ENCODE measurements at places on chromosomes 3 and 15.

DNA sequence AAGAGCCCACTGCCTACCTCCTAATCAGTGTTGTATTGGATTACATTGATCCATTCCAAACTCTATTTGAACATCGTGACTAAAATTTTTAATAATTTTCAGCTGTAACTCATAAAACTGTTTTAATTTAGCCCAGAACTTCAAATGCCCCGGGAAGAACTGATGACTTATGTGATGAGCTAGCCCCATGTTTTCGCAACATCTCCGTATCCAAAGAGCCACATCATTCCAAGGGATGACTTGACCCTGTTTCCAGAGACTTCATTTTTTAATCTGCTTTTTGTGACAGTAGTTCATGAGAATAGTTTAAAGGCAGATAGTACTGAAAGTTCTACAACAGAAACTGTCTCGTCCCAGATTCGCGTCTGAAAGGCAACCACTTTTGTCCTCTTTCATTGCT, 97.4 kb downstream of the STAC start:
- peak; percentile 69 for DNase-seq

DNA sequence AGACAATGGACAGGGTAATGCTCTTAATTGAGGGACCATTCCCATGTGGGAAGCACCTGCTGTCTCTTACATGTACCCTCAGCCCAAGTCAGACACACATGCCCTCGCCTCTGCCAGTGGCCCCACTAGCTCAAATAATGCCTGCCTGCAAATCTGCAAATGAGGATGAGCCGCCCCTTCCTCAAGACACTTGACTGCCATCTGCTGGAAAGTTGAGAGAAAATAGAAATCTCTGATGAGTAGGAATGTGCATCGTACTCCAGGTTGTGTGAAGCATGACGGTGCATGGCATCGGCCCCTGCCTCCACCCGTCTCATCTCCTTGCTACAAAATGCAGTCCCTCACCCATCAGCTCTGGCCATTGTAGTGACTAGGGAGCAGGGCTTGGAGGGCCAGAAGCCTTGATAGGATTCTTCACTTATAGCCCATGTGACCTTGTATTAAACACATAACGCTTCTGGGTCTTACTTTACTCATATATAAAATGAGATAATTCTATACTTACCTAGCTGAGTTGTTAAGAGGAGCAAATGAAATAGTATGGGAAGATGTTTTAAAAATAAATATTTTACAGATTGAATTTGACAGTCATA, 6.3 kb upstream of the SCN5A start:
- peak; percentile 6 for DNase-seq

GRCh38 chr3:130635978-130636377, 110.7 kb downstream of the PIK3R4 start:
- DNase-seq, result no peak

DNA sequence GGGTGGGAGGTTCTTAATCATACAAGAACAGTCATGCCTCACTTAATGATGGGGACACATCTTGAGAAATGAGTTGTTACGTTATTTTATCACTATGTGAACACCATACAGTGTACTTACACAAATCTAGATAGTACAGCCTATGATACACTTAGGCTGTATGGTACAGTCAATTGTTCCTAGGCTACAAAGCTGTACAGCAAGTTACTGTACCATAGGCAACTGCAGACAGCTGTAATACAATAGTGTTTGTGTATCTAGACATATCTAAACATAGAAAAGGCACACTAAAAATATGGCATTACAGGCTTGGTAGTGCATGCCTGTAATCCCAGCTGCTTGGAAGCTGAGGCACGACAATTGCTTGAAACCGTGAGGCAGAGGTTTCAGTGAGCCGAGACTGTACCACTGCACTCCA, 55.7 kb upstream of the PLXND1 start:
- no peak for DNase-seq

DNA sequence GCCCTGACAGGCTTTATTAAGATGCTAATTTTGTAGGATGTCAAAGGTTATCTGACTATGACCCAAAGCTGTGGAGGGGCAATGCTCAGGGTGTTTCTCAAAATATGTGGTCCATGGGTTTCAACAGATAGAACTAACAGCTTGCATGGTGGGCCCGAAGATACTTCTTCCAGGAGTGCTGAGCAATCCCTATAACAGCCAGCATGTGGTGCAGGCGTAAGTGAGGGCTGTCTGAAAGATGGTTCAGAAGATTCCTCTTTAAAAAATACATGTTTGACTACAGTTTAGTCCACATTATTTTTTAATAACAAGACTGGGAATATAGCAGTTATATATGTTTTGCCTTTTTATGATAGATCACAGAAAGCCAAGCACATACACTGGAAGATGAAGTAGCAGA, 7.6 kb downstream of the SCG3 start:
- DNase-seq, result no peak

DNA sequence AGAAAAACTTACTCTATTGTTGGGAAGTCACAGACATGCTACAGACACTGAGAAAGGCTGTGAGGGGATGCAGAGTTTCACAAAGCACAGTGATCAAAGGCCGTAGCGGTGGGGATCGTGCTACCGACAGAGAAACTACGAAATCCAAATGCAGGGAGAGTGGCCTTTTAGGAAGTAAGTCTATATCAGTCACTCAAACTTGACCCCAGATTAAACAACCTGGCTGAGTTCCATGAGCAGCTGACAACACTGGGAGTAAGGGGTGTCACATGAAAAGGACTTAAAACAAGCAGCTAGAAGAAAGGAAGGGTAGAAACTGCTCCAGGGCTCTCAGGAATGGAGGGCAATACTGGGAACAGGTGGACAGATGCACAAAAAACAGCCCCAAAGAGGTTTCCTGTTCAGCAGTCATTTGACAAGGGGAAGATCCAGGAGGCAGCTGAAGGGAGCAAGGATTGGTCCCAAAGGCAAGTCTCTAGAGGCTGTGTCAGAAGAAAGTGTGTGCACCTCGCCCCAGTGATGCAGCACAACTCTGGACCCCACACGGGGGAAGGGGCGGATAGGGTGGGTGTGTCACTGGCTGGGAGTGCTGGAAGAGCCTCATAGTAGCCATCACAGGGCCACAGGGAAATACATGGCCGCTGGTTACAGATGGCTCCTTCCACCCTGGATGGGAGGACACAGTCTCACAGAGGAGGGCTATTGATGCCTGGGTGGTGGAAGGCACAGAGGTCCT, 20.3 kb upstream of the HDAC11 start:
- DNase-seq, result no peak

DNA sequence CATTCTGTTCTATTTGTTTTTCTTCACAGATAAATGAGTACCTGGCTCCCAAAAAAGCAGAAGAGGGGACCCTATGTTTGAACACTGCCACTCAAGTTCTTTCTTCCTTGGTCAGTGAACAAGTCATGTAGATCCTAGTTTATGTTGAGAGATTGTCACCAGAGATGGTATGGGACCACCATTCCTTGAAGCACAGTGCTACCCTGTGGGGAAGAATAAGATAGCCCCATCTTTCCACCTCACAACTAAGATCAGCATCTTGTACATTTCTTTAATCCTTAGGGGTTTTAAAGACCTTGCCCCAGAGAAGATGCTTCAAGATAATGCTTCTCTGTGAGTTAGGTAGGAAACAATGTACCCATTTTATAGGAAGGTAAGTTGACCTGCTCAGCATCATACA, 233.5 kb upstream of the WNT5A start:
- DNase-seq, result peak; percentile 44

- DNase-seq, result no peak
These were observed 211.5 kb upstream of the P2RY1 start for GRCh38 chr3:152623286-152623911.

GRCh38 chr3:487614-488013, 291.1 kb downstream of the CHL1 start:
- no peak for DNase-seq

GRCh38 chr3:12415014-12415680, 69.1 kb upstream of the TSEN2 start:
- no peak for DNase-seq

DNA sequence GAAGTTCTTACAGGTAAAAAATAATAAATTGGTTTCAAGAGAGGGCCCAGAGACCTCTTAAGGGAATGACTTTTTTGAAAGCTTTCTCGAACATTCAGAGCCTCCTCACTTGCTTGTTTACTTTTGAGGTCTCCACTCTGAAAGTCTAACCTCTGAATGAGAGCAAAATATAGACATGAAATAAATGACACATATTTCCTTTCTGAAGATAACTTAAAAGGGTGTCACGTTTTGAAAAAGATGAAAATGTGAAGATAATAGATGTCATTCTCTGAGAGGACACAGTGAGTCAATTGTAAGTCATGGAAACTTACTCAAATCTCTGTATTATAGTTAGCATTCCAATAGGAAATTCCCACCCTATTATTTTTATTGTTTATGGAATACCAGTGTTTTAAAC, 44.6 kb downstream of the HACD2 start:
- no peak for DNase-seq

GRCh38 chr3:44284949-44285348, 43.3 kb downstream of the TOPAZ1 start:
- DNase-seq, result no peak

DNA sequence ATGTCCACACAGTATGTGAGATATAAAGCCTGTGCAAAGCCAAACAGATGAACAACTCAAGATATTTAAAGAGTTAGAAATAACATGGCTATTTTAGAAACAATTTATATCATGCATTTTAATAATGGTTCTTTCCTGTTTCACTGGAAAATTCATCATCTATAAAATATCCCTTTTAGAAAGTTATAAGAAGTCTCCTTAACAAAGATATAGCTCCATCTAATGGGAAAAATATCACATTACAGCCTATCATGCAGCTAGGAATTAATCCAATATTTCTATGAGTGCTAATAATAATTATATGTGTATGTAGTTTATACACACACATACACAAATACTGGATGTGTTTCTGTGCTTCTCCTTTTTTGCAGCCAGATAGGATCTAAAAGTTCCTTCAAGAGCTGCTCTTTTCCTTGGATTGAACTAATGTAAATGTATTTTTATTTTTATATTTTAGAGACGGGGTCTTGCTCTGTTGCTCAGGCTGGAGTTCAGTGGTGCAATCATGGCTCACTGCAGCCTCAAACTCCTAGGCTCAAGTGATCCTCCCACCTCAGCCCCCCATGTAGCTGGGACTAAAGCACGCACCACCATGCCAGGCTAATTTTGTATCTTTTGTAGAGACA, 21.6 kb downstream of the RPL22L1 start:
- no peak for DNase-seq

DNA sequence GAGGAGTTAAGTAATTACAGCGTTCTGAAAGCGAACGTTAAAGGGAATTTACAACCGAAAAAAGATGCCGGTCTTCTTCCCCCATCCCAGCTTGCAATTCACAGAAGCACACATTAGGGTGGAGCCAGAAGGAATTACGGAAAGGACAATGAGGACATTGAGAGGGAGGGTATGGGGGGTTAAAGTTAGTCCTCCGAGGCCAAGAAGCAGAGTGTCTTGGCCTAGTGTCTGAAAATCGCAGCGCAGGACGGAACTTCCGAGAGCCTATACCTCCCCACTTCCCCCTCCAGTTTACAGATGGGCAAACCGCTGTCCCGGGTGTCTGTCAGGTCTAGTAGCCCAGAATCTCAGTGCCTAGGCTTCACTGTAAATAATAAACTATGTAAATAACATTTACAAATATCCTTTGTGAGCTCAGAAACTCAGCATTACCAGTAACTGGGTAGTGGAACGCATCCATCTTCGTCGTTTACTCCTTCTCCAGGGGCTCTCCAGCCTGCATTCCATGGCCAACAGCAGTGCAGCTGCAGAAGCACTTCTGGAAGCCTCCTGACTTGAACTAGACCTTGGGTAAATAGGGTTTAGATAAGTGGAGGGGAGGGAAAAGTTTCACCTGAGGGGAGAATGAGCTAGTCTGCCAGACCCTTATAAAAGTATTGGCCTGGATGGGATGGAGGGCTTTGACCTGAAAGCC, 922 bp downstream of the ADPRH start:
- DNase-seq, result no peak

DNA sequence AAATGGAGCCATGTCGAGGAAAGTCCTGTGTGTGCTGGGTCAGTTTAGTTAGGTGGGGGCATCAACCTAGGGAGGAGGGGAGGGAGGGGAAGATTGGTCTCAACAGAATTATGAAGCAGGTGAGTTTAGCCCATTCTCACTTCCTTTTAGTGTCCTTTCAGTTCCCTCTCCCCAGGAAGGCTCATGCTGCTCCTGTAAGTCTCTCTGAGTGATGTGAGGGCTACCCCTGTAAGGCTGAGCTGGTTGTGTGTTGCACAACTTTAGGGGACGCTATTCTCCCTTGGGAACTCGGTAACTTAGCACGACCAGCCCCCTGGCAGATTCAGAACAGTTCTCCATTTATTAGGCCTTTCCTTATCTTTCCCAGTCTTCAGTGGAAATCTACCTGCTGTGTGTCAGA, 21.2 kb downstream of the IL5RA start:
- DNase-seq, result no peak

DNA sequence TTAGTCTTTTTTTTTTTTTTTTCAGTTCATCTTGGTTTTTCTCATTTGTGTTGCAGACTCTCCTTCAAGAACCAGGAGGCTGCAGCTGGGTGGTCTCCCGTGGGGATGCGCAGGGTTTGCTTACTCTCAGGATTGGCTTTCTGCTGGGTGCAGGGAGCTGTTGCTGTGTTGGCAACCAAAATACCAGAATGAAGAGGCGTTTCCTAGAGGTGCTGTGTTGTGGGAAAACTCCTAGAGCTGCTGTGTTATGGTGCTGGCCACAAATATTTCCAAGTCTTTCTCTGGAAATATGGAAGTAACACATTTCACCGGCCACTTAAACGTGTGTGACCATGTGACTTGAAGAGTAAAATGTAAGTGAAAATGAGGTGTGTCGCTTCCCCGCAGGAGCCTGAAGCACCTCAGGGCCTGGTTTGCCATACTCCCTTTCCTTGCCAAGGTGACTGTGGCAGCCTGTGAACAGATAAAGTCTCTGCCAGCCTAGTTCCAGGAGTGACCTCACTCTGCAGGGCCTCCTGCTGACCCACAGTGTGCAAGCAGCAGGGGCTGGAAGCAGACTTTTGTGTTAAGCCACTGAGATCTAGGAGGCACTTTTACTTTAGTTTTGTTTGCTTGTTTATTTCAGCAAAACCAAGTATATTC, 258.9 kb downstream of the ADAMTS17 start:
- DNase-seq, result no peak

DNA sequence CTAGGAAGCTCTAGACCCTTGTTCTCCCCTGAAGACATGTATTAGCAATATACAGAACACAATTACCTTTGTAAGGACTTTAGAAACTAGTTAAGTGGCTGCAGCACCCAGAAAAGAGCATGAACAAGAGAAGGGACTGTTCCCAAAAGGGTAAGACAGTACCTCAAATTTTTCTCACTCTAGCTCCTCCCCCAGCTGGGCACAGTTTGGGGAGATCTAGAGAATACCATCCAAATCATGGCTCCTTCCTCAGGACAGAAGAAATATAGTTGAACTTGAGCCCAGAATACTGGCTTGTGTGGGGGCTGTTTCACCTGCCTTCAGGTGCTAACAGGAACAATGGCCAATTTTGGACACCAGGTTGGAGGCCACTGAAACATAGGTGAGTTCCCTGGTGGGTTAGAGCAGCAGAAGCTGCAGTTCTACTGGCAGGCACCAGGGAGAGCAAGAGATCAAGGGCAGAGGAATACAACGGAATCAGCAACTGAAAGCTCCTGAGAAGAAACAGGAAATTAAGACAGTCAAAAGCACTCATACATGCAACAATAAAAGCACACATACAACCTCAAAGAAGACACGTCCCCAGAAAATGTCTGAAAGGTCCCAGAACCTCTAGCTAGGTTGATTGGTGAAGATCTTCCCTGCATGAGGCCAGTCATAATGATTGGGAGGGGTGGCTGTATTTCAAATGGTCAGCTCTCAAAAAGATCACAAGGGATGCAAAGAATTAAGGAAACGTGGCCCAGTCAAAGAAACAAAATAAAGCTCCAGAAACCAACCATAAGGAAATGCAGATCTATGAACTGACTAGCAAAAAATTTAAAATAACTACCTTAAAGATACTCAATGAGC, 104.9 kb upstream of the ASB14 start:
- DNase-seq, result peak; percentile 11

GRCh38 chr15:77393471-77393840, 26.4 kb downstream of the PEAK1 start:
- no peak for DNase-seq

Measured in fibroblast of skin of left quadriceps (primary cell).